SHP77 treated with DMSO at 0.1 percent for 48 hours (cell line): ENCODE measurements at places on chromosomes 4 and X.

DNA sequence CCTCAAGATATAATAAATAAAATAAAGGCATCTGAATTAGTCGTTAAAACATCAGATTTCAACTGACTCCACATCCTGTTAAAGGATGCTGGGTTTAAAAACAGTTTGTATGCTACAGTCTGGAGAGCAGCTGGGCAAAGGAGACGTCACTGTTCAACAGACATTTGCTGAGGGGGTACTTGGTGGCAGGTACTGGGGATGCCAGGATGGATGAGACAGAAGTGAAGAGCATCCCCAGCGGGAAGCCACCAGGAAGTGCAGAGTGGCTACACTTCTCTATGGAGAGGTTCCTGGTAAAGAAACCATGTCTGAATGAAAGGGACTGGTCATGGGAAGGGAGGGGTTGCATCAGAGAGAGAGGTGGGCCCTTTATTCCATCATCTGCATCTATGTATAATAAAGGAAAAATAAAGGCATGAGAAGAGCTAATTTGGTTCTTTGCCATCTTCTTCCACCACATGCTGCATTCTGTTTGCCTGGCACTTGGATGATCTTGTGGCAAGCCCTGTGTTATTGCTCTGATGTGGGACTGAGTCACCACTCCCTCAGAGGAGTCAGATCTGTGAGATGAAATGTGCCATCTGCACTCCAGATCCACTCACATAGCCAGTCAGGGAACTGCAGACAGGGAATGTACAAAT lies 145.0 kb downstream of the SOWAHB start:
- no peak for DNase-seq

- no peak for DNase-seq
Measured at GRCh38 chr4:16532240-16532970, 306.1 kb upstream of the TAPT1 start.

DNA sequence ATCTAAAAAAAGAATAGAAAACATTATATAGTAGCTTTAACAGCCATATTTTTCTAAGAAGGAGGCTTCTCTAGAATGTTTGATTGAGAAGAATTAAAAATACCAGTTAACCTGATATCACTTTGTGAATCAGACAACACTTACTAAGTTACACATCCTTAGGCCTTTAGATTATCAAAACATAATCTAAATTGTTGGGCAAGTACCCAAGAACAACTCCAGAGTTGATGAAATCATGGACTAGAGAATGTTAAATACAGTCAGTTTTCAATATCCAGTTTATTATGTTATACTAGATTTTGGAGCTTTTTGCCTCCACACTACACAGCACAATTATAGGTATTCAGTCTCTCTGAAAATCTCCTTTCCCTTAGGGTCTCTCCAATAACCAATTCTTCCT lies 39.6 kb downstream of the ARL13A start:
- no peak for DNase-seq

GRCh38 chrX:39642071-39642470 lies 455.7 kb downstream of the BCOR start:
- no peak for DNase-seq

DNA sequence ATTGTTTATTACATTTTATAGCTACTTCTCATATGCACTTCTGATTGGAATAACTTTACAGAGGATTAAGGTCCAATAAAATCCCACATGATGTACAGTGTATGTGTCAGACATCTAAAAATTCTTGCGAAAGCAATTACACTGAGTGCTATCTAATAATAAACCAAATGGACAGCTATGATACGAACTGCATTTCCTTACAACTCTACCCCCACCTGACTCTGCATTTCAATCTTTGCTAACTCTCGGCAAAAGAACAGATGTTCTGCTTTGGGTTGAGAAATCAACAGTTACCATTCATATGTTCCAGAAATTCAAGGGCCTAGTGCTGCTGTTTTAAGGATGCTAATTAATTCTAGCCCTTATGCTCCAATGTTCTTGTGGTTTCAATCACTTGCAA lies 287.9 kb upstream of the NOCT start:
- no peak for DNase-seq

GRCh38 chrX:104324461-104325212 lies 69.9 kb upstream of the ESX1 start:
- no peak for DNase-seq

DNA sequence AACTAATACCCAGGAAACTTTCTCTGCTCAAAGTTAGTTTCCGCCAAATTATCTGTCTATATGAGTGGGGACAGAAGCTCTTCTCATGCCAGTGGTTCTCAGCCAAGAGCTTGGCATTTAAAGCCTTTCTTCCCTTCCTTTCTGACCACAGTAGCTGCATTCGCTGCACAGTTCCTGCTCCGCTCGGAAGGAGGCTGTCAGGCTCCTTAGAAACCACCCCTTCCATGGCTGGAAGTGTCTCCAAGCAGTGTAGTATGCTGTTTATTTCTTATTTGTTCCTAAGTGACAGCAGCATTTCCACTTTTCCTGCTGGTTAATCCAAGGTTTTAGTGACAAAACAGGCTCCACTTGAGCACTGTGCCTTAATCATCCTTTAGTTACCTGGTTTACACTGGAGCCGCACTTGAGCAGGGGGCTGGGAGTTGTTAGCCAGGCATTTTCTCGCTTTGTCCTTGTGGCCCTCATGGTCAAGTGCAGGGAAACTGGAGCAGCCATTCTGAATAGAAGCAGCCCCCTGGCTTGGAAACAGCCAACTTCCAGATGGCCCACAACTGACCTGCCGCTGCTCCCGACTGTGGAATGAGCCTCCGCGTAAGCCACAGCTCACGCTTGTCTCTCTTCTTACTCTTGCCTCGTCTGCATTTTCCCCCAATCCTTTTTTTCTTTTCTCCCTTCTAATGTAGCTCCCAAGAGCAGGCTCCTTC lies 739.4 kb upstream of the TENM3 start:
- no peak for DNase-seq
